ENCODE measurements at places on chromosomes 12 and 14. TPM values are rescaled to one million over a fixed set of nuclear protein-coding genes. Genes with fewer than 3 reads are reported as not detected.

DNA sequence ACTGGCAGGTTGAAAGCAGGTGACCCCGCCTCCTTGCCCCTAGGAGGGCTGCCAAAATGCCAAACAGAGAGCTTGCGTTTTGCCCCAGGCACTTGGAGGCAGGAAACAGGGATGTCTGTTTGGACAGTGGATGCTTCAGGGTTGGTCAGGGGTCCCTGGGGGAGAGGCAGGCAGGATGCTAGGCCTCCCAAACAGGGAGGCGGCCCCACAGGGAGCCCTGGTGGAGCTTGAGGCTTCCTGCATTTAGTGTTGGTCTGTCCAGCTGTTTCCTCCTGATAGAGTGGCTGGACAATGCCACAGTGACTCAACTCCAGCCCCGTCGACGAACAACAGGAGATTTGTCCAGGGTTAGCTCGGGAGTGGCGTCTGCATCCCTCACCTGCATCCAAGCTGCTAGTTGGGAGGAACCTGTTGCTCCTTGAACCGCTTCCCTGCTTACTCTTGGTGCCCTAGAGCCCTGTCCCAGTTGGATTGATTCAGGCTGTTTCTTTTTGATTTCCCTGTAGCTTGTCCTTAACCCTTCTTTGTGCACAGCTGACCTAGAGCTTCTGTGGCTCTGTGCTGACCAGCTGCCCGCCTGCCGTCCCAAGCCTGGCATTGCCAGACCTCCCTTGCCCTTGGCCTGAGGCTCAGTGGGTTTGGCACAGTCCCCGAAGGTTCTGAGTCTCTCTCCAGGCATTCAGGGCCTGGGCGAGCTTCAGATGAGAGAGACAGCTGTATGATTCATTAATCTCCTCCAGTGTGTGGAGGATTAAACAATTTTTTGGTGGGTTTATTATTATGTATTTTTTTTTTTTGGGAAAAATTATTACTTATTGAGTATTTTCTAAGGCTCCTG, 45.9 kb downstream of the TSPAN9 start:
- no peak for DNase-seq

GRCh38 chr12:46522071-46522470, 149.5 kb upstream of the SLC38A2 start:
- no peak for DNase-seq

GRCh38 chr14:53331247-53331646, 178.1 kb upstream of the DDHD1 start:
- no peak for DNase-seq

- DNase-seq: no peak
These were observed 6.1 kb downstream of the ATP2B1 start for GRCh38 chr12:89702503-89702902.

DNA sequence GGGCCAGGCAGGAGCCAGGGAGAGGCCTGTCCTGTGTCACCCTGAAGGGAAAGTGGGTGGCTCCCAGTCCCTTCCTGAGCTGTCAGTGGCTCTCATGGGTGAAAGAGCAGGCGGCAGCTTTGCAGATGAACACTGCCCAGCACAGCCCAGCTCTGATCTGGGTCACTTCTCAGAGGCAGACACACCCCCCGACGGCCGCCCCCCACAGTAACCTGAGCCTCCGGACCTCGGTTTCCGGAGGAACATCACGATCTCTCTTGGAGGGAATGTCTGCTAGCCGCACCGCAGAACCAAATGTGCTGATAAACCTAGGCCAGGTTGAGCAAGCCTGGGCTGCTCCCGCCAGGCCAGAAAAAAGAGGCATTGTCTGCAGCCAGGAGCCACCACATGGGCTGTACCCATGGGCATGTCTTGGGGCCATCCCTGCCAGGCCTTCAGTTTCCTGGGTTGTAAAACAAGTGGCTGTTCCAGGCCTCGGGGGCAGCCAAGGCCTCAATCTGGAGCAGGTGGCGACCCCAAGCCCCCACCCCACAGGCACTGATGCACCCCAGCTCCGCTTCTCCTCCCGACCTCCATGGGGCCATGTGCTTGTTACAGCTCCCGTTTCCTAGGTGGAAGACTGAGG, 57.6 kb downstream of the NCOR2 start:
- DNase-seq: no peak

DNA sequence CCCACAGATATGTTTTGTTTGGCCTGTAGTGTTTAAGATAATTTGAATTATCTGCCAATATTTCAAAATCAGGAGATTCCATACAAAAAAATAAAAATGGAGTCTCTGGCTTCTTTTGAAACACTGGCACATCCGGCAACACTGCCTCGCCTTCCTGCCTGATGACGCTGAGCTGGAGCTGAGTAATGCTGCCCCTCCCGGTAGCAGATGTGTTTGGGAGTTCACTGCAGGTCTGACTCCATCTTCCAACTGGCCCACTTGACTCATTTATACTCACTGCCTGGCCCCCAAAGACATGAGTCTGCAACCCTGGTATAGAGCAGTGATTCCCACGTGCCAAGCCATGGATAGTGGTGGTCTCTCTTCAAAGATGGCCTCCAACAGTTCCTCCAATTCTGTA, 7.4 kb downstream of the CIT start:
- DNase-seq: no peak

PPP1R36 gene
- not detected for total RNA-seq

RASAL1 gene
- 1.4 TPM for total RNA-seq

STAB2 gene
- total RNA-seq: not detected

TAS2R20 gene
- total RNA-seq: 1.7 TPM

All from T-cell (primary cell).